ENCODE measurements at places on chromosomes 12 and 14. TPM values are rescaled to one million over a fixed set of nuclear protein-coding genes. Genes with fewer than 3 reads are reported as not detected.

The ADAMTS20 gene
- total RNA-seq: 1.6 TPM

The GLT1D1 gene
- total RNA-seq: 1.5 TPM

The TBX3 gene
- total RNA-seq: 425 TPM

The LGR5 gene
- 0.54 TPM for total RNA-seq

DNA sequence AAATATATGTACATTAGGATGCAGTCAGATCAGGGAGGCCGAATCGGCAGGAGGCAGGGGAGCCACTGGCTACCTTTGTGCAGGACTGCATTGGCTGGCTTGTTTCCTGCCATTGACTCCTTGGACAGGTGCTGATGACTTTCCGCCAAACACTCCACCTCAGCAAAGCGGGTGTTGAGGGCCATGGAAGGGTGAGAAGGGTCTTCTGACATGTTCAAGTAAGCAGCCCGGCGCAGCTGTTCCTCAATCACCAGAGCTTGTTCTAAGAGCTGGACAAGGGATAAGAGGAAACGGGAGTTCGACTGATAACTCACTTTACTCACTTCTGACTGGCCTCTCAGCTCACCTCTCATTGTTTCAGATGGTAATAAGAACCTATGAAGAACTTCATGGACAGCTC lies 4.9 kb upstream of the NOP2 start:
- DNase-seq: no peak

GRCh38 chr14:87799400-87799799 lies 193.6 kb downstream of the GALC start:
- DNase-seq: no peak

- no peak for DNase-seq
Measured at GRCh38 chr14:63603749-63604277, 37.9 kb downstream of the WDR89 start.

DNA sequence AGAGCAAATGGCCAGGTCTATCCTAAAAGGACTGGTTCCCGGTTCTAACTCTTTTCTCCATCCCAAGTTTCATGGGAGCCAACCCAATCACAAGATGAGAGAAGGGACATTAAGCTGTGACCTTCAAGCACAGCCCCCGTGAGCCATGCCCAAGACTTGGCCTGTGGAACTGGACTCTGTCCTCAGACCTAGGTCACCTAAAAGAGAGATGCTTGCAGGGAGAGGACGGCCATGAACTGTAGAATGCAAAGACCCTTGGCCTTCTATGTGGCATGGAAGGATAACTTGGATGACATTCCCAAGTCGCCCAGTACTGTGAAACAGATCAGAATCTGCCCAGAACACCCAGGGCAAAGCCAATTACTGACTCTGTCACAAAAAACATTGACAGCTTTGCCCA lies 263.5 kb downstream of the DPF3 start:
- DNase-seq: no peak

GRCh38 chr12:92634202-92634601 lies 68.6 kb upstream of the PLEKHG7 start:
- no peak for DNase-seq

GRCh38 chr12:55707841-55708694 lies at the start of gene ITGA7:
Gene ITGA7 (minus strand): TSS chr12:55707904. CDS start chr12:55707682, 222 bp downstream.
- DNase-seq: peak; percentile 75

GRCh38 chr14:34065236-34065635 lies 114.4 kb upstream of the EGLN3 start:
- DNase-seq: no peak

GRCh38 chr12:19614601-19615383 lies 175.5 kb downstream of the AEBP2 start:
- no peak for DNase-seq

GRCh38 chr14:73935666-73936065 lies 14.2 kb downstream of the FAM161B start:
- DNase-seq: no peak

DNA sequence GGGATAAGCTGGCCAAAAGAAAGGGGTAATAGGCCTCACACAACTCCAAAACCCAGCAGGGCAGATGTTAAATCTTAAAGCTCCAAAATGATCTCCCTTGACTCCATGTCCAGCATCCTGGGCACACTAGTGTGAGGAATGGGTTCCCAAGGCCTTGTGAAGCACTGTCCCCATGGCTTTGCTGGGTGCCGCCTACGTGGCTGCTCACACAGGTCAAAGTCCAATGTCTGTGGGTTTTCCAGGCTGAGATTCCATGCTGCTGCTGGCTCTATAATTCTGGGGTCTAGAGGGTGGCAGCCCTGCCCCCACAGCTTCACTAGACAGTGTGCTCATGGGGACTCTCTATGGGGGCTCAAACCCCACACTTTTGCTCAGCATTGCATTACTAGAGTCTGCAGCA lies 145.3 kb upstream of the GRIN2B start:
- DNase-seq: no peak

- DNase-seq: no peak
Measured at GRCh38 chr12:79512068-79512467, 178.7 kb downstream of the PAWR start.

DNA sequence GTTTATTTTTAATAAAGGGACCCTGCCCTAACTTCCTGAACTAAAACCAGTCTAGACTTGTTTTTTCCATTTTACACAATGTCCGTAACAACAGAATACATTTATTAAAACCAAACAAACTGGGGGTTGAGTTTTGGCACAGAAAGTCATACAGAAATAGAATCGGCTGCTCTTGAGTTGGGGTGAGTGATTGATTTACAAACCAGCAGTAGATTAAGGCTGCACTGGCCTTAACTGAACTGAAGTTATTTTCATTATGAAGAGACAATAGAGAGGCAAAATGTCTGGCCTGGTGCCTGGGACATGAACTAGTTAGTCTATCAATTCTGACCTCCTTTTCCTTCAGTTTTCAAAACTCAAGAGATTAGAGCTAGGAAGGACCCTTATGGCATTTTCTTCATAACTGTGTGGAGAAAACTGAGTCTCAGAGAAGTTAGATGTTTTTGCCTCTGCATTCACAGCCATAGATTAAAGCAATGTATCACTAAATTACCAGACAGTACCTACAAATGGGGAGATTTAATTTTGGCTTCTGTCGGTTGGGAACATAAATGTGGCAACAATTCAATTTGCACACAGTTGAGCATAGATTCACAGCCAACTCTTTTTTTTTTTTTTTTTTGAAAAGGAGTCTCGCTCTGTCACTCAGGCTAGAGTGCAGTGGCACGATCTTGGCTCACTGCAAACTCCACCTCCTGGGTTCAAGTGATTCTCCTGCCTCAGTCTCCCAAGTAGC lies 19.8 kb upstream of the MGP start:
- DNase-seq: no peak

All from mesothelial cell of epicardium (in vitro differentiated cells).